ENCODE measurements at places on chromosomes 7 and 10. TPM values are rescaled to one million over a fixed set of nuclear protein-coding genes. Genes with fewer than 3 reads are reported as not detected.

NCAPG2 gene
- total RNA-seq, result 126 TPM

SOSTDC1 gene
- not detected for total RNA-seq

ASB10 gene
- total RNA-seq, result not detected

SPACDR gene
- 3.5 TPM for total RNA-seq

HYAL4 gene
- total RNA-seq, result not detected

PON3 gene
- total RNA-seq, result not detected

NUDCD3 gene
- total RNA-seq, result 99.1 TPM

TRA2A gene
- total RNA-seq, result 119 TPM

ANKRD7 gene
- total RNA-seq, result 1.2 TPM

OLAH gene
- 0.61 TPM for total RNA-seq

ANXA8L1 gene
- not detected for total RNA-seq

SPDYE2B gene
- not detected for total RNA-seq

CLDN4 gene
- total RNA-seq, result 0.25 TPM

GOLGA7B gene
- total RNA-seq, result 10.8 TPM

UNCX gene
- total RNA-seq, result not detected

ASAH2B gene
- 4.4 TPM for total RNA-seq

LMTK2 gene
- total RNA-seq, result 13.5 TPM

NPSR1 gene
- total RNA-seq, result not detected

ACSL5 gene
- 59.5 TPM for total RNA-seq

MMD2 gene
- not detected for total RNA-seq

EBF3 gene
- total RNA-seq, result not detected

SPDYE9 gene
- not detected for total RNA-seq

CD36 gene
- total RNA-seq, result 6.8 TPM

DDX21 gene
- 65.1 TPM for total RNA-seq

PTPRN2 gene
- 4.9 TPM for total RNA-seq

COL17A1 gene
- not detected for total RNA-seq

ITGB8 gene
- total RNA-seq, result not detected

C7orf33 gene
- total RNA-seq, result not detected

PRKG1 gene
- total RNA-seq, result not detected

ANXA8 gene
- total RNA-seq, result 0.19 TPM

NUTM2E gene
- 0.37 TPM for total RNA-seq

PON1 gene
- not detected for total RNA-seq

SNCG gene
- not detected for total RNA-seq

IL15RA gene
- total RNA-seq, result 21.3 TPM

Data from activated naive CD8-positive, alpha-beta T cell treated with anti-CD3 and anti-CD28 coated beads, Interleukin-2, amount 10 ng/mL, durations not matched to agents 7 days and 5 days (primary cell).